ENCODE measurements at places on chromosomes 5 and 9.

- no peak for DNase-seq
Observed at GRCh38 chr5:112996830-112997374, 20.3 kb downstream of the DCP2 start.

GRCh38 chr9:113215132-113215531 lies 5.9 kb downstream of the FKBP15 start:
- DNase-seq: no peak

DNA sequence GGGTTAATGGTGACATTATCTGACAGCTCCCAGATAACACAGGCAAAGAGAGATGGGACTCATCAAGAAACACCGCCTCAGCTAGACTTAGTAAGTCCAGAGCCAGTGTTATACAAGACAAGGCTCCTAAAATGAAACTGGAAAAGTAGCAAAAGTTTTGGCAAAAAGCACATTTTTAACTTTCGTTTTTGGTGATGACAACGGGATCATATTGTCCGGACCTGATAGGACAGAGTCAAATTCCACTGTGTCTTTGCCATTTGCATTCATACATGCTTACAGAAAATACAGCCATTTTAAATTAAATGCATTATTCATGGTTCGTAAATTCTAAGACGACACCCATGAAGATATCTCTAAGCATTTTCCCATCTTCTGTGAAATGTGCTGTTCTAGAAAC lies 152.1 kb downstream of the CRB2 start:
- no peak for DNase-seq

- DNase-seq: no peak
Observed at GRCh38 chr9:117825609-117826347, 121.6 kb downstream of the TLR4 start.

DNA sequence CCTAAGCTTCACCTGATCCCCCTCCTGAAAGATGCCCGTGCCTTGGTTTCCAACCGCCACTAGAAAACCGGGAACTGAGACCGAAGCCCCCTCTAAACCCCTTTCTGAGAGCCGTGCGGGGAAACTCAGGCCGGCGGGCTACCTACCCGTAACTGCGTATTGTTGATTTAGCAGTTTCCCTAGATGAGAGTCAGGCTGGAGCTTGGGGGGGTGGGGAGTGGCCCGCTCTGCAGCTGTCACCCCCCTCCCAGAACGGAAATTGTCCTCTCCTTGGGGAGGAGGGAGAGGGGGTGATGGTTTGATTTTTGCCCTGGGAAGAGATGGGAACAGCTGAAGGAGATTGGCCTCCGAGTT lies 2.5 kb downstream of the CXXC5 start:
- DNase-seq: no peak

DNA sequence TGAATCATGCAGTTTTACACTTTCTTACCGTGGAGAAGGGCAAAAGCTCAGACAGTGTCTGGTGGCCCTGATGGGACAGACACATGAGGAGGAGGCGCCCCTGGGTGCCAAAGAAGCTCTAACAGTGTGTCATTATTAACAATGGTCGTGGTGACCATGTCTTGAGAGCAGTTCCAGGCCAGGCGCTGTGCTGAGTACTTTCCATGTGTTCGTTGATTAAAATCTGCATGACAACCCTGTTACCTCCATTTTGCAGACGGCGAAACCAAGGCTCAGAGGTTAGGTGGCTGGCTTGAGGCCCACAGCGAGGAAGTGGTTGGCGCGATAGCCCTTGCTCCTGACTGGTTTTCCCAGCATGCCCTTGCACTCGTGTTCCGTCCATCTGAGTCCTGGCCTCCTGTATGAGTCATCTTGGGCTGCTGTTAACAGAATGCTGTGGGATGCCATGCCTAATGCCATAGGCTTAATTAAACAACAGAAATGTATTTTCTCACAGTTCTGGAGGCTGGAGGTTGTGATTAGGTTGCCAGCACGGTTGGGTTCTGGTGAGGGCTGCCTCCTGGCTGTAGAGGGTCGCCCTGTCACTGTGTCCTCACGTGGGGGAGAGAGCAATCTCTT lies 92.0 kb downstream of the AMBP start:
- DNase-seq: no peak

DNA sequence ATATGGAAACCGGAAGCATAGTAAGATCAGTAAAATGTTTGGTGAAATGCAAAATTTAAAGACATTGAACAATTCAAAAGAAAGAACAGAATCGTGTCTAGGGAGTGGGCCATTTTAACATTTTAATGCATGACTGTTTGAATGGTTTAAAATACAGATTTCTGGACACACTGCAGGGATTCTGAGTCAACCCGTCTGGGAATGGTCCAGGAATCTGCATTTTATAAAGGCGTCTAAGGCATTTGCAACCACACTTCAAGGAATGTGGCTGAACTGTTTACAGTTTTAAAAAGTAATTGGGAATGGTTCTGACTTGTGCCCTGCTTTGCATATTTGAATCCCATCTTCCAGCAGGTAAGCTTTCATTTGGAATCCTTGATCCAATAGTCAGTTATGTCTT lies 811.7 kb upstream of the WWC1 start:
- no peak for DNase-seq
